Activated CD8-positive, alpha-beta T cell treated with anti-CD3 and anti-CD28 coated beads, Interleukin-2, amount 10 ng/mL, durations not matched to agents 7 days and 5 days (primary cell): ENCODE measurements at places on chromosomes 7 and 10. TPM values are rescaled to one million over a fixed set of nuclear protein-coding genes. Genes with fewer than 3 reads are reported as not detected.

ZNF777 gene
- total RNA-seq, result 12.9 TPM

DNA sequence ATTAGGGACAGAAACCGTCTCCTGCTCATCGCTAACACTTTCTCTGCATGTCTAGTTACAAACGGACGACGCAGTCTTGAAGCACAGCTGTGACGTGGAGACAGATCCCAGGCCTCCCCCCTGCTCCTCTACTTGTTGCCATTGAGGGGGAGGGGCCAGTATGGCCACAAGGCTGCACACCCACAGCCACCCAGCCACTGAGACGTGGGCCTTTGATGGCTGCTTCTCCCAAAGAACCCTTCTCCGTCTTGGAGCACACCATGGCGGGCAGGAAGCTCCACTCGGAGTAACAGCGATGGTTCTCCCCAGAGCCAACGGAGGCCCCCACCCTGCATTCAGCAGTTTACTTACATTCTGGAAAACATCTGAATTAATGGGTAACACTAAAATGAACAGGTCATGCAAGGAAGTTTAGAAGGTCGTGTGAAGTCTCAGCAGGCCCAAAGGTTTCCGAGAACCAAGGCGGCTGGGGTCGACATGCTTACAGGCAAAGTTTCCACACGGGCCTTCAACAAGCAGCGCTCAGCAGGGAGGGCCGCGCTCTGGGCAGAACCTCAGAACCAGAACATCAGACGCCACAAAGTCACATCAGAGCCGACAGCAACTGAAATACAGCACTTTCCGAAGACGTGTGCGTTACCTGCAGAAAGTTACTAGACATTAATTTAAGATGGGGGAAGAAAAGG lies 169.6 kb downstream of the DIP2C start:
- peaks cover 4% of the 10 kb centered on the region for H3K27me3 ChIP-seq
- no peak for DNase-seq
- H3K4me1 ChIP-seq, result no peaks in the 10 kb centered on the region
- no peak overlapping the region for H3K4me3 ChIP-seq
- no peak overlapping the region for H3K27ac ChIP-seq
- no peaks in the 10 kb centered on the region for H3K36me3 ChIP-seq

GPC2 gene
- total RNA-seq, result 8.2 TPM

VWA2 gene
- not detected for total RNA-seq

RAB18 gene
- total RNA-seq, result 60.3 TPM

- H3K4me3 ChIP-seq, result no peak overlapping the region
- no peak for DNase-seq
- H3K27me3 ChIP-seq, result no peaks in the 10 kb centered on the region
- H3K36me3 ChIP-seq, result no peaks in the 10 kb centered on the region
- no peaks in the 10 kb centered on the region for H3K4me1 ChIP-seq
- no peak overlapping the region for H3K27ac ChIP-seq
Measured at GRCh38 chr7:82247814-82248433, 195.7 kb downstream of the CACNA2D1 start.

GRCh38 chr10:121804460-121804859 lies 123.4 kb downstream of the ATE1 start:
- H3K27me3 ChIP-seq, result no peaks in the 10 kb centered on the region
- no peak overlapping the region for H3K4me3 ChIP-seq
- DNase-seq, result no peak
- H3K36me3 ChIP-seq, result no peaks in the 10 kb centered on the region
- H3K4me1 ChIP-seq, result no peaks in the 10 kb centered on the region

- peaks cover 19% of the 10 kb centered on the region for H3K4me1 ChIP-seq
- no peak overlapping the region for H3K27ac ChIP-seq
- no peaks in the 10 kb centered on the region for H3K27me3 ChIP-seq
- DNase-seq, result no peak
- H3K4me3 ChIP-seq, result no peak overlapping the region
Measured at GRCh38 chr10:125820701-125821100, 2.4 kb downstream of the UROS start.

DNA sequence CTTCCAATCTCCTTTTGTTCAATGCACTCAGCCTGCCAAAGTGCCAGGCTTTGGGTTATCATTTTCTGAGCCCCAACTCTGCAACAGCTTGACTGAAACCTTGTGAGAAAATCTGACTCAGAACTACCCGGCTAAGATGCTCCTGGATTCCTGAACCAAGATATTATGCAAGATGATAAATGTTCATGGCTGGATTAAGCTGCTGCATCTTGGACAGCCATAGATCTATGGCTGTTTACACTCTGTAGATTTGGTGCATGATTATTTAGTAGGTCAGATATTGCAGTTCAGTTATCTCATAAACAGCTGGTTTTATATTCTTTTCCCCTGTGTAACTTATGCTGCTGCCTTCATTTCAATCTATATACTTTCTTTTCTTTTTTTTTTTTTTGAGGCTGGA lies 243.5 kb downstream of the GATA3 start:
- DNase-seq, result no peak
- H3K27ac ChIP-seq, result no peak overlapping the region
- H3K4me1 ChIP-seq, result no peaks in the 10 kb centered on the region
- H3K36me3 ChIP-seq, result no peaks in the 10 kb centered on the region
- no peak overlapping the region for H3K4me3 ChIP-seq

MBL2 gene
- total RNA-seq, result not detected

- H3K4me1 ChIP-seq, result no peaks in the 10 kb centered on the region
- no peak for DNase-seq
- no peak overlapping the region for H3K27ac ChIP-seq
- H3K36me3 ChIP-seq, result no peaks in the 10 kb centered on the region
Measured at GRCh38 chr7:114148779-114149178, 230.0 kb upstream of the PPP1R3A start.
